ENCODE measurements at places on chromosomes 1 and 21. TPM values are rescaled to one million over a fixed set of nuclear protein-coding genes. Genes with fewer than 3 reads are reported as not detected.

- peak; percentile 17 for DNase-seq
- no peak overlapping the region for H3K27ac ChIP-seq
- peaks cover 49% of the 10 kb centered on the region for H3K27me3 ChIP-seq
- no peaks in the 10 kb centered on the region for H3K36me3 ChIP-seq
- no peak overlapping the region for H3K4me3 ChIP-seq
- no peaks in the 10 kb centered on the region for H3K4me1 ChIP-seq
These were observed 61.1 kb downstream of the SDC3 start for GRCh38 chr1:30847358-30847972.

GRCh38 chr1:193388165-193388564, 201.8 kb upstream of the B3GALT2 start:
- DNase-seq: no peak
- H3K4me3 ChIP-seq: no peak overlapping the region
- no peaks in the 10 kb centered on the region for H3K27me3 ChIP-seq
- H3K36me3 ChIP-seq: no peaks in the 10 kb centered on the region
- H3K27ac ChIP-seq: no peak overlapping the region

- no peaks in the 10 kb centered on the region for H3K27me3 ChIP-seq
- peak overlapping the region; percentile 96 for H3K27ac ChIP-seq
- H3K4me3 ChIP-seq: peak overlapping the region; percentile 81
- H3K4me1 ChIP-seq: peaks cover 40% of the 10 kb centered on the region
- no peak for DNase-seq
These were observed 1.2 kb downstream of the GTF2B start for GRCh38 chr1:88890131-88890530.

The CELSR2 gene
- 2.7 TPM for total RNA-seq

The LRRC53 gene
- total RNA-seq: not detected

Data from activated CD8-positive, alpha-beta T cell treated with anti-CD3 and anti-CD28 coated beads for 36 hours (primary cell).